ENCODE measurements at places on chromosomes 4 and X. TPM values are rescaled to one million over a fixed set of nuclear protein-coding genes. Genes with fewer than 3 reads are reported as not detected.

GRCh38 chrX:103831342-103831802 lies 685 bp downstream of the RAB9B start:
- DNase-seq = no peak

CYLC1 gene
- not detected for total RNA-seq

TLR1 gene
- 39.6 TPM for total RNA-seq

DNA sequence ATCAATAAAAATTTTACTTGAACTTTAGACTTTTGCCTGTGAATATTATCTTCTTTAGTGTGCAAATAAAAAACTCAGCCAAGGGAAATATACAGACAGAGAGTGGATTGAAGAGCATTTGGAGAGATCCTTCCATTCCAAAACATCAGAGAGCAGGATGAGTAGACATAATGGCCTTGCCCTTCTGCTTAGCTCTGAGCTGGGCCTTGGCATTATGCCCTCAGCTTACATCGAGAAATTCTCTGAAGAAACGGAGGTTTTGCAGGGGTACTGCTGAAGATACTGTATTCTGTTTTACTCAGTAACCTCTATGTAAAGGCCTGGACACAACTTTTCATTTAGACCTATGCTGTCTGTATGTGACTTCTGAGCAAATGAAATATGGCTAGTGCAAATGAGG lies 317.4 kb downstream of the STIM2 start:
- DNase-seq = no peak

SHISA3 gene
- total RNA-seq = not detected

MAGEB6B gene
- not detected for total RNA-seq

DNA sequence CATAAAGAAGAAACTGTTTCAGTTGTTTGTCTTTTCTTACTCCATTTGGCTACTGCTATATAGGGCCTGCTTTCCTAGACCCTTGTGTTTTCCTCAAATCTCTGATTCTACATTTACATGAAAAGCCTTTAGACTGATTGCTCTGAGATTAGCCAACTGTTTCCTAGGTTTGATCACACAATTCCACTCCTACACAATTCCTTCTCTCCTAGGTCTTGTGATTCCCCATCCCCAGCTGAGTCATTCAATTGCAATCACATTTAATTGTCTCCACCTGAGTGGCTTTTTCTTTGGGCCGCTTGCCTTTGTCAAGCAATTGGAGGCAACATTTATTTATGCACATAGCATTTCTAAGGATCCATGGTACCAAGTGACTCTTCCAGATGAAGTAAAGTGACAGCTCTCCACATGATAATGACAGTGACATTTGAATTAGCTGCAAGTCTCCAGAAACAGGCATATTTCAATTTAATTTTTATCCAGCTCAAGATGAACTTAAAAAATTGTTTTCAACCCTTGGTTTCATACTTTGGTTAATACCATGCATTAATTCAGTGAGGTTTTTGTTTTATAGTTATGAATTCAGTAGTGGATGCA lies 35.8 kb downstream of the ATXN3L start:
- DNase-seq = no peak

DNA sequence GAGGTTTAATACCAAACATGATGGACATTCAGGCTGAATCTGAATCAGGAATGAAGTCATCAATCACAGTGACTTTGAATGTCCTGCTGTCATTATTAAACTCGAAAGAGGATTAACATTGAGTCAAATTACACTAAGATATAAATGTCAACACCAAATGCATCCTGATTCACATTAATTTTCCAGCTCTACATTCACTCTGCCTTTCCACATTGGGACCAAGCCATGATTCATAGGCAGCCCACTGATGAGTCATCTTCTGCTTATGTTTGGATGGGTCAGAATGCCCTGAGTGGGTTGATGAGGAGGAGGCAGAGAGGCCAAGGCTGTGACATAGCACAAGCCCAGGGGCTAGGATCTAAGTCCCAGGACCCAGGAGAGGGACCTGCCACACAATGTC lies 247.6 kb upstream of the RPS6KA3 start:
- no peak for DNase-seq

- DNase-seq = no peak
These were observed 58.4 kb upstream of the SLC25A43 start for GRCh38 chrX:119340606-119341205.

CMC4 gene
- total RNA-seq = 4.7 TPM

GPM6B gene
- total RNA-seq = not detected

MAGEA11 gene
- total RNA-seq = not detected

- DNase-seq = no peak
These were observed 135.4 kb upstream of the DUSP21 start for GRCh38 chrX:44708470-44708869.

- no peak for DNase-seq
These were observed 12.4 kb downstream of the ZFP92 start for GRCh38 chrX:153423652-153424051.

GRCh38 chr4:119795986-119796578 lies 167.5 kb upstream of the PDE5A start:
- no peak for DNase-seq

TLR3 gene
- total RNA-seq = not detected

TXK gene
- 0.98 TPM for total RNA-seq

KDR gene
- not detected for total RNA-seq

GRCh38 chr4:123298801-123299200 lies 97.8 kb upstream of the SPRY1 start:
- DNase-seq = no peak

GRCh38 chr4:72031868-72032608 lies at the start of gene NPFFR2:
Gene NPFFR2 (plus strand): TSS chr4:72032000. CDS start chr4:72128592, 96,592 bp downstream.
- no peak for DNase-seq

MAGIX gene
- total RNA-seq = 1.5 TPM

NPY1R gene
- total RNA-seq = not detected

GRCh38 chr4:107258359-107258758 lies 222.2 kb upstream of the DKK2 start:
- DNase-seq = no peak

- peak; percentile 33 for DNase-seq
These were observed 622 bp downstream of the TAFAZZIN start for GRCh38 chrX:154411981-154412340.

SSX1 gene
- total RNA-seq = not detected

CABS1 gene
- total RNA-seq = not detected

RHOXF2 gene
- not detected for total RNA-seq

GRCh38 chrX:46576458-46576857 lies 2.9 kb downstream of the CHST7 start:
- DNase-seq = no peak

GRCh38 chr4:112144546-112145325 lies 518 bp upstream of the FAM241A start:
- DNase-seq = no peak

DNA sequence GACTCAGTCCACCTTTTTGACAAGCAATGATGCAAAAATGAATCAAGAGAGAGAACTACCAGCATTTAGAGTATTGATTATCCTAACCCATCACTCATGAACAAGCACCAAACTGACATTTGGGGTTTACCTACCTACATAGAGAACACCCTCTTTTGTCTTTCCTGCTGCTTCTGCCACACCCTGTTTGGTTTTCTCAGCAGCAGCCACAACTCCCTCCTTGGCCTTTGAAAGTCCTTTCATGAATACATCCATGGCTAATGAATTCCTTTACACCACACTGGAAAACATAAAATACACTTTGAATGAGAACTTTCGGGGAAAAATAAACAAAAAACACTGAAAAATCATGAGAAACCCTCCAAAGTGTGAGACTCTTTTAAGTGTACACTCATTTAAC lies 1.5 kb downstream of the SNCA start:
- no peak for DNase-seq

- DNase-seq = no peak
These were observed 466.3 kb upstream of the ACTRT1 start for GRCh38 chrX:128518508-128518907.

PDLIM5 gene
- total RNA-seq = 36.5 TPM
